ENCODE measurements at places on chromosomes 12 and 14.

DNA sequence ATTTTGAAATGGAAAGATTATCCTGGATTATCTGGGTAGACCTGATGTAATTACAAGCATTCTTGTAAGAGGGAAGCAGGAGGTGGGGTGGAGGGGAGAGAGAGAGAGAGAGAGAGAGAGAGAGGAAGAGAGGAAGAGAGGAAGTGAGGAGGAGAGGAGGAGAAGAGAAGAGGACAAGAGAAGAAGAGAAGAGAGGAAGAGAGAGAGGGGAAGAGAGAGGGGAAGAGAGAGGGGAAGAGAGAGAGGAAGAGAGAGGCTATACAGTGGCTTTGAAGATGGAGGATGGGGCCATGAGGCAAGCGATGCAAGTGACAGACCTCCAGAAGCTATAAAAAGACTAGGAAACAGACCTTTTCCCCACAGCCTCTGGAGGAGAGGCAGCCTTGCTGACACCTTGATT is 13.7 kb upstream of the CHST11 start:
- DNase-seq = no peak

- no peak for DNase-seq
Measured at GRCh38 chr12:21599143-21599999, 5.3 kb downstream of the GYS2 start.

GRCh38 chr12:64992116-64992515 is 129.0 kb downstream of the WIF1 start:
- no peak for DNase-seq

DNA sequence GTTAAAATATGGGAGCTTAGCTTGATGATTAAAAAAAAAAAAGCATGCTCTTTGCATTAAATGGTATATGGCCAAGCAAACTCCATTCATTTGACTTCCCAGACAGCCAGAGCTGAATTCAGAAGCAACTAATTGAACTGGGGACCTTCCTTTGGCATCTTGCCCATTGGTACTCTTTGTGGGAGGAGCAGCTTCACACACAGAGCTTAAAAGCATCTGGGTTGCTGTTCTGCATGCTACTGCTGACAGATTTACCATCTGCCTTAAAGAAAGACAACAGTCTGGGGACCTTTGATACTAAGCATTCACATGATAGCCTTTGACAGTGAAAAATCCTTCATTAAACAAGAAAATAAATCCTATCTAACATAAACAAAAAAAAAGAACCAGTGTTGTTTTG is 977.9 kb downstream of the TMTC2 start:
- DNase-seq = no peak

DNA sequence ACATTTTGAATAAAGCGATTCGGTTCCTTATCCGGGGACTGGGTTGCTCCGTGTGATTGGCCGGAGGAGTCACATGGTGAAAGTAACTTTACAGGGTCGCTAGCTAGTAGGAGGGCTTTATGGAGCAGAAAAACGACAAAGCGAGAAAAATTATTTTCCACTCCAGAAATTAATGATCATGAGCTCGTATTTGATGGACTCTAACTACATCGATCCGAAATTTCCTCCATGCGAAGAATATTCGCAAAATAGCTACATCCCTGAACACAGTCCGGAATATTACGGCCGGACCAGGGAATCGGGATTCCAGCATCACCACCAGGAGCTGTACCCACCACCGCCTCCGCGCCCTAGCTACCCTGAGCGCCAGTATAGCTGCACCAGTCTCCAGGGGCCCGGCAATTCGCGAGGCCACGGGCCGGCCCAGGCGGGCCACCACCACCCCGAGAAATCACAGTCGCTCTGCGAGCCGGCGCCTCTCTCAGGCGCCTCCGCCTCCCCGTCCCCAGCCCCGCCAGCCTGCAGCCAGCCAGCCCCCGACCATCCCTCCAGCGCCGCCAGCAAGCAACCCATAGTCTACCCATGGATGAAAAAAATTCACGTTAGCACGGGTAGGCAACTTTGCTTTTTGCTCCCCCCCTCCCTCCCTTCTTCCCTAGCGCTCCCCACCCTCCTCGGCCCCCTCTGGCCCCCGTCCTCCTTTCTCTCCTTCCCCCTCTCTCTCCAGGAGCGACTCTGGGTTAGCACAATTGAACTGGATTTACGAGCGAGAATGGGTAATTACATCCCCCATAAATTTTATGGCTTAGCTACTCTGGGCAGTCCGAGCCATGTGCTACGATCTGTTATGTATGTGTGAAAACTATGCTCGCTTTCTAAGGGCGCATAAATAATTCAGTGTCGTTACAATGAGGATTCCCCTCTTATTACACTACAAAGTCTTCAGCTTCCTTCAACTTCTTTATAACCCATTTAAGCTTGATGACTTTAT is at the start of gene HOXC4:
Gene HOXC4, plus strand, starts transcription at position 85 of the 991 bp plus-strand sequence. Its CDS starts 88 bp downstream, at position 173.
- DNase-seq = no peak

- DNase-seq = peak; percentile 73
Measured at GRCh38 chr12:124675881-124676713, 108.7 kb upstream of the NCOR2 start.

DNA sequence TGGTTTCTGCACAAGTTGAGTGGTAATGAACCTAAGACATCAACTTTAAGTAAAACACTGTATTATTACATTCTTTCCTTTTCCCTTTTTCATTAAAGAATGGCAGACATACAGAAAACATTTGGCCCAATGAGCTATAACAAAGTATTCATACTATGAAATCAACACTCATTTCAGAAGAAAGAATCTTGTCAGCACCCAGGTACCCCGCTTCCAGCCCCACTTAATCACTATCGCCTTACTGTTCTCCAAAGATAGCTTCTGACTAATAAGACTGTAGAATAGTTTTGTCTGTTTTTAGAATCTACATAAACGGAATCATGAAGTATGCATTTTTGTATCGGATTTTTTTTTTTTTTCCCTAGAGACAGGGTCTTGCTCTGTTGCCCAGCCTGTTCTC is 9.5 kb downstream of the CNTN1 start:
- DNase-seq = no peak

DNA sequence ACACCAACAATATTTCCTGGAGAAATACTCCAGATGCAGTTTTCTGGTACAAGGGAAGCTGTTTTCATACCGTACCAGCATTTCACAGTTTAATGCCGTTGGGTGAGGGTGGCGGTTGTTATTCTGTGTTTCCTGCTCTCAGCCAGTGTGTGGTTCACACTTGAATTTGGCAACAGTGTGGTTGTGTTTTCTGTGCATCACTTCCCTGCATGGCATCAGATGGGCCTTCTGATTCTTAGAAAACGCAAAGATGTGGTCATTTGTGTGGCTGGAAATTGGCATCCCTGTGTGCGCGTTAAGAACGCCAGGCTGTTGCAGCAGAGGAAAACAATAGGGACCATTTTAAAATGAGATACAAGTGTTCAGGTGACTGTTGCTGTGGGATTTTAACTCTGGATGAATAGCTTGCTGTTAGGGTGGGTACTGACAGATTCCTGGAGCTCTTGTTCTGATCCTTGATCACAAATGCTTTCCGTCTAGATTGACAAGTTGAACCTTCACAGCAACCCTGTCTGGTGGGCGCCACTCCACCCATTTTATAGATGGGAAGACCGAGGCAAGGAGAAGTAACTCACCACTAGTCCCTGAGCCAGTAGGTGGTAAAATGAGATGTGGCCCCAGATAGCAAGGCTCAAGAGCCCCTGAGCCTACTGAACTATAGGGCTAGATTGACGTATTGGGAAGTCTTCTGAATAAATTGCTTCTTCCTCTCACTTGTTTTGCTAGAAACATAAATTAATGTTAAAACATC is 231.2 kb downstream of the CHST11 start:
- DNase-seq = no peak

DNA sequence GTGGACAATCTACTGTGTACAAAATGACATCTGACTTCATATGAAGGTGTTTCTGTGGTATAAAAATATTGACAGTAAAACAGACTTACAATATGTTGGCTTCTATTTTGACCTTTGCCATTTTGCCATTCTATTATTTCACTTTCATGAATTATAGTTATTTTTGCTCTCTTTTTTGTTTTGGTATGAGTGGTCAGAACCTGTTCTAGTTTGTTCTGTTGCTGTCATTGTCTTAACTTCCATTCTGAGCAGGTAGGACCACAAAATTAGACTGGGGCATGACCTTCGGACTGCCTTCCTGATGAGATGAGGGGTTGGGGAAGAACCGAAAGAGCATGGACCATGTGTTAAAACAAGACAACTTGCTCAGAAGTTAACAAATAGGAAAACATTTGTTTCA is 36.5 kb upstream of the IFNG-AS1 start:
- no peak for DNase-seq

- no peak for DNase-seq
Measured at GRCh38 chr12:64595863-64596793, 14.2 kb upstream of the RASSF3 start.

DNA sequence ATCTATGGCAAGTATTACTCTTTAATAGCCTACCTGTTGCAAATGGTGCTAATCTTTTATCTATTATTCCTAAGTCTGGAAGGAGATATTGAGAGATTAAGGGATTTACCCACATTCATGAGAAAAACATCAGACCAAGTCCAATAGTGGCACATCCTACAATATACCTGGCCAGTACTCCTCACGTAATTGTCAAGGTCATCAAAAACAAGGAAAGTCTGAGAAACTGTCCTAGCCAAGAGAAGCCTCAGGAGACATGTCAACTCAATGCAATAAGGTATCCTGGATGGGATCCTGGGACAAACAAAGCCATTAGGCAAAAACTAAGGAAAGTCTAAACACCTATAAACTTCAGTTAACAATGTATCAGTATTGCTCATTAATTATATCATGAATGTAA is 12.5 kb downstream of the NR2C1 start:
- no peak for DNase-seq

DNA sequence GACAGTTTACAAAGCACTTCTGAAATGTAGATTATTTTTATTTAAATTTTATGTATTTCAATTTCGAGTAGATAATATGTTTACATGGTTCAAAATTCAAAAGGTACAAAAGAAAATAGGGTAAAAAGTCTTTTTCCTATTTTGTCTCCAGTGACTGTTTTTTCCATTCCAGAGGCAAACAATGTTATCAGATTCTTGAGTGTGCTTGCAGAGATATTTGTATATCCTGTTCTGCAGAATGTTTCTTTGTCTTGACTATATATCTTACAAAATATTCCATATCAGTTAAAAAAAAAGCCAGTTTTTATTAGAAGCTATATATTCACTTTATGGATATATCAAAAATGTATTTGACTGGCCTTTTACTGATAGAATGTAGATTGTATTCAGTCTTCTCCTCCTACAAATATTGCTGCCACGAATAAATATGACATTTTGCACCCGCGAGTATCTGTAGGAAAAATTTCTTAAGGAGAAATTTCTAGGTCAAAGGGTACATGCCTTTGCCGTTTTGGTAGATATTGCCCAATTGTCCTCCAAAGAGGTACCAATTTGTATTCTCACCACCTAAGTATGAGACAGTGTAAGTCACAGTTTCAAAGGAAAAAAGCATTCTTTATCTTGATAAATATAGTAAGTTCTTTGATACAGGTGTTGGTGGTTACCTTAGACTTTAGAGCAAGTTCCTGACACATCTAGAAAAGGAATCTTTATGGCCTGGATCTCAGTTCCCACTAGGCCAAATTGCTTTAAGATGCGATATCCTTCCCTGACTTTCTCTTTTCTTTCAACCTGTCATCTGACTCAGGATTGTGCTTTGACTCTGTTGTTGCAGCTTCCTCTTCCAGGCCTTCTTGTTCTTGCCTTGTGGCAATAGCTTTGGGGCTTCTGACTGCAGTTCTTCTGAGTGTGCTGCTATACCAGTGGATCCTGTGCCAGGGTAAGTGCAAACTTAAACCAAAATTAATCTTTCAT is 2.3 kb downstream of the KLRG1 start:
- DNase-seq = no peak

DNA sequence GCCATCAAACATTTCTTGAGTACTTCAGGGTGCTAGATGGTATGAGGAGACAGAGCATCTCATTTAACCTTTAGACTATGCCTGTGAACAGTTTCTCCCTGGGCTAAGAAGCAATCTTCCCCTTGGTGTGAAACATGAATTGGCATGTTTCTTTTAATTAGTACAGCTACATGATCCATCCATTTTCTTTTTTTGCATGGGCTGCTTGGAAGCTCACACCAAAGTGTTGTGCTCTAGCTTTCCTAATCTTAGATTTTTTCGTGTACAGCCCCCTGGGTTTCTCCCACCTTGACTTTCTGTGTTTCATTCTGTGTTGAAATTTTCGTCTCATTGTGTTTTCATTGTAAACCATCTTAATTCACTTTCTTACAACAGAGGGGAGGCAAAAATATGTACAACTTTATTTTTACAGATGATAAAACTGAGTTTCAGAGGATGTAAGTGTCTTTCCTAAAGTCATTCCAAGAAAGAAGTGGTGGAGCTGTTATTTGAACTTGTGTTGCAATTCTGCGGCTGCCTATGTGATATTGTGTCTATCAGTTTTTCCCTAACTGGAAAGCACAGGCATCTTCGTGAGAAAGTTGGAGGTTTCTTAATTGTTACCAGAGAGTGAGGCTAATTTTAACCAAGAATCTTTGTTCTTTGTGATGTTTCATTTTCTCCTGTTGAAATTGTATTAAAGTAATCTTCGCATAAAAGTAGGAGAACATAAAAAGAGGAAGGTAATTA is 64.5 kb downstream of the DAAM1 start:
- DNase-seq = peak; percentile 93

- DNase-seq = no peak
Measured at GRCh38 chr12:19520646-19521415, 81.5 kb downstream of the AEBP2 start.

DNA sequence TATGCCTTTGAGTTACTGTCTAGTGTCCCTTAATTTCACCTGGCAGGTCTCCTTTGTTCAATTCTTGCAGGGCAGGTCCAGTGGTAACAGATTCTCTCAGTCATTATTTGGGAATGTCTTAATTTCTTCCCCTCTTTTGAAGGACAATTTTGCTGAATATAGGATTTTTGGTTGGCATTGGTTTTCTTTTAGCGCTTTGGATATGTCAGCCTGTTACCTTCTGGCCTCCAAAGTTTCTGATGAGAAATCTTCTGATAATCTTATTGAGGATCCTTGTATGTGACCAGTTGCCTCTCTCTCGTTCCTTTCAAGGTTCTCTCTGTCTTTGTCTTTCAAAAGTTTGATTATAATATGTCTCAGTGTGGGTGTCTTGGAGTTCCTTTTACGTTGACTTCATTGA is 38.1 kb downstream of the ZDHHC17 start:
- no peak for DNase-seq

DNA sequence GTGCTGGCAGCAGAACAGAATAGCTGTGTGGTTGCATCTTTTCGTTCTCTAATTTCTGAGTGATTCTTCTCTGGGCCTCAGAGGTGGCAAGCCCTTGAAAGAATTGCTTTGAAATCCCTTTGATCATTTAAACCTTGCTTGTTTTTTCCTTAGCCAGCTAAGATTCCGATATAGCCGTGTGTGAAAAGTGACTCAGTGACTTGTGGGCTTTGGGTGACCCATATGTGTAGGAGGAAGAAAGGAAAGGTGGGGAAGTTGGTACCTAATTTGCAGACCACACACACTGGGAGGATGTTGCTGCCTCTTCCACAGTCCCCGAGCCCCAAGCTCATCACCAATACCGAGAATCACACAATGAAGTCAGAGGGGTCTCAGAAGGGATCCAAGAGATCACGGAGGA is 18.8 kb downstream of the SLC24A4 start:
- DNase-seq = no peak

- peak; percentile 20 for DNase-seq
Measured at GRCh38 chr12:120783197-120783596, 57.6 kb downstream of the ACADS start.

- DNase-seq = peak; percentile 78
Measured at GRCh38 chr12:1318327-1319031, 275.9 kb downstream of the FBXL14 start.

Data from AG10803 (cell line).